Skin of body (tissue), 3 donors: ENCODE measurements at places on chromosomes 5 and 9. TPM values are rescaled to one million over a fixed set of nuclear protein-coding genes. Genes with fewer than 3 reads are reported as not detected.

DNA sequence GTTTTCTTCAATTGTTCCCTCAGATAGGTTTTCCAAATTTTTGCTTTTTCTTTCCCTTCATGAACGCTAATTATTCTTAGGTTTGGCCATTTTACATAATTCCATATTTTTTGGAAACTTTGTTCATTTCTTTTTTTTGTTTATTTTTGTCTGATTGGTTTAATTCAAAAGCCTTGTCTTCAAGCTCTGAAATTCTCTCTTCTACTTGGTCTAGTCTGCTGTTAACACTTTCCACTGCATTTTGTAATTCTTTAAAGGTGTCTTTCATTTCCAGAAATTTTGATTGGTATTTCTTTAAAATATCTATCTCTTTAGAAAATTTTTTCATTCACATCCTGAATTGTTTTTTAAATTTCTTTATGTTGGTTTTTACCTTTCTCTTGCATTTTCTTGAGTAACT, 63.9 kb upstream of the VLDLR start:
- no peak for DNase-seq

DNA sequence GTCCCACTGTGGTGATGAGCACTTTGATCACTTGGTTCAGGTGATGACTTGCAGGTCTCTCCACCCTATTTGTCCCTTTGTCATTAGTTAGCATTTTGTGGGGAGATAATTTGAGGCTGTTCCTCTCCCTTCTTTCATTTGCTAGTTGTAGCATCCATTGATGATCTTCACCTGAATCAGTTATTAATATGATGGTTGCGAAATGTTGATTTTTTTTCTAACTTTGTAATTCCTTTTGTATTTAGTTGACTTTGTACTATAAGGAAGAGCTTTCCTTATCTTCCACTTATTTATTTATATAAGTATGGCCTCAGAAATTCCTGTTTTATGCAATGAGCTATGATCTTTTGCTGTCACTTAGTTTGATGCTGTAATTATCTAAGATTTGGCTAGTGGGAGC, 12.6 kb downstream of the TRIO start:
- DNase-seq = no peak

- DNase-seq = no peak
Observed at GRCh38 chr9:107173422-107174180, 109.5 kb upstream of the RAD23B start.

Gene GALT
- total RNA-seq = 44.2 TPM

- DNase-seq = peak; percentile 50
Observed at GRCh38 chr5:68771732-68772131, 322.1 kb upstream of the SLC30A5 start.

Gene WNT8A
- not detected for total RNA-seq

GRCh38 chr9:124810663-124811355, 33.9 kb downstream of the OLFML2A start:
- peak; percentile 68 for DNase-seq

GRCh38 chr5:172999974-173000373, 16.4 kb downstream of the ATP6V0E1 start:
- DNase-seq = no peak
